ENCODE measurements at places on chromosomes 6 and 20.

- no peak for DNase-seq
Observed at GRCh38 chr6:154579485-154579884, 69.0 kb upstream of the CNKSR3 start.

- DNase-seq: no peak
Observed at GRCh38 chr6:117927866-117928265, 20.8 kb downstream of the SLC35F1 start.

- DNase-seq: no peak
Observed at GRCh38 chr6:73382462-73383113, 12.0 kb upstream of the DDX43 start.

GRCh38 chr6:110822249-110822648, 7.0 kb upstream of the CDK19 start:
- no peak for DNase-seq

GRCh38 chr20:39986173-39986904, 702.7 kb downstream of the MAFB start:
- DNase-seq: no peak

DNA sequence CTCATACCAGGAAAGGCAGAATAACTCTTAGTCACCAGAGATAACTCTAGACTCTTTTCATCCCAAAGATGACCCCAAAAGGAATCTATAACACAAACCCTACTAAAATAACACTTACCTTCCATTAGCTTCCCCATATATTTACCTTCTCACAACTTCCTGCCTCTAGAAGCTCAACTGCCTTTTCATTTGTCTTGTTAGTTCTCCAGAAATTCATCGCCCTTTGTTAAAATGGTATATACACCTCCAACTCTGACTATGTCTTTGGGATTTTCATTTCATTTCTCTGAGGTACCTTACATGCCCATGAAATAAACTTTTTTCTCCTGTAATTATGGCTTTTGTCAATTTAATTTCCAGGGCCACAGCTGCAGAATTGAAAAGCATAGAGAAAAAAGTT, 33.5 kb downstream of the GCM1 start:
- DNase-seq: no peak

- DNase-seq: no peak
Observed at GRCh38 chr6:149306967-149307366, 10.5 kb upstream of the TAB2 start.

Data from SW 1271 (cell line).